NCI-H510A (cell line): ENCODE measurements at places on chromosomes 7 and 10.
A peak's percentile ranks its signal among the peaks of the same experiment; 100 is the strongest.

DNA sequence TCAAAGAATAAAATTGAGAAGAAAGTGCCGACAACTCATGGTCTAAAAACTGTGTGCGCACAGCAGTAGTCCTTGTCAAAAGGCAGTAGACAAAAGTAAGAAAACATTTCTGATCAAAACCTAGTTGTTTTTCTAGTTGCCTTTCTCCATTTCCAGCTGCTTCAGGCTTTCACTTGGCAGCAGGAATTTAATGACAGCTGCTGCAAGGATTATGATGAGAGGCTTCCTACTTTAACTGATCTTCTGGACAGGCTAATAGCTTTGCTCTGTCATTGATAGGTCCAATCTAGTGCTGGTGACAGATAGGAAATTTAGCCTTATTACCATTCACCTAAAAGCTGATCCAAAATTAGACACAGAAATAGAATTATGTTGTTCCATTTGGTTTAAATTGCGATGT, 110.7 kb upstream of the SEMA3C start:
- no peak for DNase-seq

DNA sequence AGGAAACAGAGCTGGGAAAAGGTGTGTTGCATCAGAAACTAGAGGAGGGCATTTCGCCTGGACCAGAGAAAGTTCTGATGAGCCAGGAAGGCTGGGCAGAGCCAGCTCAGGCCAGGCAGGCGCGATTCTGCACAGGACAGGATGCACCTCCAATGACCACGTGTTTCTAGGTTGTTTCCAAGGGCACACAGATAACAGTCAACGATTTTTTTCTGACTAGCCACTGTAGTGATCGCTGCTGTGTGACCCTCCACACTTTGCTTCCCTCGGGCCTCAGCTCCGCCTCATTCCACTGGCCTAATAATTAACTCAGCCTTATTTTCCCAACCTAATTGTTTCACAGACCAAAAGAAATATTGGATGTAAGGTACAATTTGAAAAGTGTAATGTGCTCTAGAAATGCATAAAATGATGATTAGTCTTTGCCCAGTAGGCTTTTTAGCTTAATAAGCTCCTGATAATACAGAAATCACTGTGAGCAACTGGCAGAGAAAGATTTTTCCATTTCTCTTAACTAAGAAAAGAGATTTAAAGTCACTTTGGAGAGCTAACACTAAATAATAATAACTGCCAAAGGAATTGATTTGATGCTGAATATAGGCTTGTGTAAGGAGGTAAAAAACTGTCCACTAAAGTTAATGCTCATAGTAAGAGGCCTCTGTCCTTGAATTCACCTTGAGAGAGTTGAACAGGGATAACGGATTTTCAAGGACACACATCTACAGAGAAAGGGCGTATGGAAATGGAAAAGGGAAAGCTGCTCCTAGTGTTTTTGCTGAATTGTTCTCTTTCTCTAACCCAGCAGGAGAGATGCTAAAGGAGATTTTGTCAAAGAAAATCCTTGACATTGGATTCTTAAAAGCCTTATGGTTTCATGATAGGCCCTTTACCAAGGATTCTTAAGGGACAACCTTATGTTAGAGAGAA, 291.0 kb upstream of the C7orf33 start:
- DNase-seq, result no peak

GRCh38 chr10:49538381-49539319, at the start of gene ERCC6:
Gene ERCC6 (minus strand): TSS chr10:49539121.
- peak; percentile 84 for DNase-seq

GRCh38 chr7:30642789-30643188, 39.5 kb downstream of the CRHR2 start:
- no peak for DNase-seq

DNA sequence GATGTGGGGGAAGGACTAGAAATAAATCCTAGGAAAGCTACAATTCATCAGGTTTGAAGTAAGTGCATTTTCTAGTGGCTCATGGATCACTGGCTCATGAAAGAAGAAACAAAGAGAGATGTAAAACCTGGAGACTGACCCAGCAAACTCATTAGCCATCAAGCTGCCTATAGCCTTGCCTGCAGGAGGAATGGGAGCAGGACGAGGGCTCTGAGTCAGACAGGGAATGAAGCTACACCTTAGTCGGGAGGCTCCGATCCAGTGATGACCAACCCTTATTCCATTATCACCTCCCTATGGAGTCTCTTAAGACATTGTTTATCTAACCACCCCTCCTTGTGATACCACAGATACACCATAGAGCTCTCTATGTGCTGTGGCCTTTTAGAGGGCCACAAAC, 112.5 kb upstream of the WDR11 start:
- DNase-seq, result no peak
